ENCODE measurements at places on chromosomes 6 and 20. TPM values are rescaled to one million over a fixed set of nuclear protein-coding genes. Genes with fewer than 3 reads are reported as not detected.
A peak's percentile ranks its signal among the peaks of the same experiment; 100 is the strongest.

- peak; percentile 16 for DNase-seq
Observed at GRCh38 chr6:54802775-54803634, 43.6 kb upstream of the FAM83B start.

DNA sequence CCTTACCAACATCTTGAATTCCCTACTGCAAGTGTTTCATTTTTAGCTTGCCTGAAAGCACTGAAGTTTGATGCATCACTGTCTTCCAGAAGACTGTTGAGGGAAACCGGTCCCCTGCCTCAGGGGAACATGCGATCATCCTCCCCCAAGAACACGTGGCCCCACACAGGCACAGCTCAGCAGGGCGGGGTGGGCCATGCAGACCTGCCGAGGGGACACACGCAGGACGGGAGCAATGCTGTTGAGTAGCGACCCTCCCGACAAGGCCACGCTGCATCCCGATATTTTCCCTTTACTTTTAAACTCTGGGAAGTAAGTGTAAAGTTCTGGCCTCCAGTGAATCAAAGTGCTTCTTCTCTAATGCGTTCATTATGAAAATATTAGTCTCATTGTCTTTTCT is 59.3 kb upstream of the XRN2 start:
- DNase-seq, result no peak

DNA sequence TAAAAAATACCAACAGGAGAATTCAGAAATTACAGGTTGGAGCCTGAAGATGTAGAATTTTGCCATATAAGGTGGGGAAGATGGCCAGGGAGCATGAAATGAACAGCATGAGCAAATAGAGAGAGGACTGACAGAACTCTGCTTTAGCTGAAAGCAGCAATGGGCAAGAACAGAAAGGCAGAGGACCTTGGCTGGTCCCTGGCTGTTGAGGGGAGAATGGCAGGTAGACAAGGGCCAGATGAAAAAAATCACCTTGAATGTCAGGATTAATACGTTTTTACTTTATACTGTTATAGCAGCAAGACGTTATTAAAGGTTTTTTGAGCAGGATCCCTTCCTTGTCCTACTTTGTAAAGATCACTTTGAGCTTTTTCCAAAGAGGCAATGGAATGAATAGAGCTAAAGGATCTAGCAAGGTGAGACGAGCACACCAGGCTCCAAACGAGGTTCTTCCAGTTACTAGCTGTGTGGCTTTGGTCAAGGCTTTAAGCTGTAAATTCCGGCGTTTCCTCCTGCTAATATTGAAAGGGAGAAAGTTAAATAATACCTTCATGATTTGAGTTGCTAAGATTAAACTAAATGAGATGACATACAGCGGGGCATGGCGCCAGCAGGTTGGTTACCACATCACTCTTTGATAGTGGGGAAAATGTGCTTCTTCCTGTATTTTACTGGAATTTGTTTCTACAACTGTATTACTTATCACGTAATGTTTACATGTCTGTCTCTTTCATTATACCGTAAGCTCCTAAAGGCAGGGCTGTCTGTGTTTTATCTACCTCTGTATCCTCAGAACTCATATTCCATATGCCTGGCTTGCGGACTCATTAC is 776 bp downstream of the PPIL1 start:
- DNase-seq, result no peak

GRCh38 chr6:49531774-49532569 is 18.5 kb upstream of the C6orf141 start:
- DNase-seq, result no peak

SLC35F1 gene
- total RNA-seq, result 0.34 TPM

ENPP3 gene
- total RNA-seq, result not detected

MUC21 gene
- not detected for total RNA-seq

RNF144B gene
- 13.2 TPM for total RNA-seq

EMILIN3 gene
- total RNA-seq, result 0.62 TPM

All from kidney epithelial cell (primary cell).